ENCODE measurements at places on chromosomes 5 and 9.

- no peak for DNase-seq
Observed at GRCh38 chr5:147391781-147392180, 118.1 kb downstream of the DPYSL3 start.

- DNase-seq, result no peak
Observed at GRCh38 chr9:127096208-127096607, 26.2 kb downstream of the ANGPTL2 start.

- DNase-seq, result no peak
Observed at GRCh38 chr5:39876146-39876545, 451.4 kb upstream of the DAB2 start.

DNA sequence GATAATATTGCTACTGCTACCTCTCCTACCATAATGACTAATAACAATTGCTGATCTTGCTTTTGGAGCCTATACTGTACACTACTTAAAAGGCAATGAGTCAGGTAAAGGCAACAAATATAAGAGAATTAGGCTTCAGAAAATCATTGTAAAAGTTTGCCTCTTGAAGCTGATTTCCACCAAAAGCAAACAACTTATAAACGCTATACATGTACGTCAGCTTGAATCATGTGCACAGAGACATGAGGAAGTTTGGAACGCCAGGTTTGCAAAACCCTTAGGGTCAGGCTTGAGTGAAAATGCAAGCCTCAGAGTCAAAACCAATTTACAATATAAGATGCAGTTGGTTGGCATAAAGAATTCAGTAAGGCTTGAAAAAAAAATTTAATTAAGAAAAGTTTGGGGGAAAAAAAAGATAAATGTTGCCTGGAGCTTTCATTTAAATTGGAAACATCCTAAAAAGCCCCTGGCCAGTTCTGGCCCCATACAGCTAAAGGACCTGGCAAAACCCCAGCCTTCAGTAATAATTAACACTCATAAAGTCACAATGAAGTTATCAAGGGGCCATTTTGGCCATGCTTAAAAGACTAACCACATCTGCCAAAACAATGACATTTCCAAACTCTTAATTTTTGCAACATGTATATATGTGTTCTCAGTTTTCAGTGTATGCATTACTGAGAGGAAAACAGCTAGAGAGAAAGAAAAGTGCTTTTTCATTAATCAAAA lies 181.0 kb upstream of the NFIL3 start:
- no peak for DNase-seq

DNA sequence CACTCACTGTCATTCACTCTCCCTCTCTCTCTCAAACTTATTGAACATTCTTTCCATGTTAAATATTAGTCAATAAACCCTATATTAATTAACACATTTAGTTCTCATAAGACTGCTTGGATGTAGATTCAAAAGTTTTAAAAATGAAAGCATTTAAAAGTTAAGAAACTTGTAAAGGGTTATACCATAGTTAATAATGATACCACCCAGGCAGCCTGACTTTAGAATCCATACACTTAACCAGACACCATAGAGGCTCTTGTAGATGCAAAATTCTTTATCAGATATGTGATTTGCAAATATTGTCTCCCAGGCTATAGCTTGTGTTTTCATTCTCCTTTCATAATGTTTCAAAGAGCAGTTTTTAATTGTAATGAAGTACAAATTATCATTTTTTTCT lies 335.8 kb upstream of the ACTBL2 start:
- no peak for DNase-seq

- DNase-seq, result no peak
Observed at GRCh38 chr9:92652461-92652860, 17.5 kb downstream of the IPPK start.

DNA sequence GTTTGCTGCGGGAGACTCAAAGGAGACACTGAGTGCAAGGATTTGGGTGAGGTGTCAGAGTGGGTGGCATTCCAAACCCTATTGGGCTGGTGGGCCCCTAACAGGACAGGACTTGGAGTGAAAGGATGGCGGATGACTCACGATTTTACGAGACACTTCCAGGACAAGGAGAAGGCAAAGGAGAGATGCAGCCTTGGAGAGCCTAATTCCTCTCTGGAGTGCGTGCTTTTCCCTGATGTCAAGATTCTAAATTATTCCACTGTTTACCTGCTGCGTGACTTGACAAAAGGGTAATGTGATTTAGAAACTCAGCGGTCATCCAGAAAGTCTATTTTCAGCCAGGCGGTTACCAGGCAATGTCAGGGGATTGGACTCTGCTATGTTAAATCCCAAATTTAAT lies 41.6 kb upstream of the CD180 start:
- DNase-seq, result no peak

DNA sequence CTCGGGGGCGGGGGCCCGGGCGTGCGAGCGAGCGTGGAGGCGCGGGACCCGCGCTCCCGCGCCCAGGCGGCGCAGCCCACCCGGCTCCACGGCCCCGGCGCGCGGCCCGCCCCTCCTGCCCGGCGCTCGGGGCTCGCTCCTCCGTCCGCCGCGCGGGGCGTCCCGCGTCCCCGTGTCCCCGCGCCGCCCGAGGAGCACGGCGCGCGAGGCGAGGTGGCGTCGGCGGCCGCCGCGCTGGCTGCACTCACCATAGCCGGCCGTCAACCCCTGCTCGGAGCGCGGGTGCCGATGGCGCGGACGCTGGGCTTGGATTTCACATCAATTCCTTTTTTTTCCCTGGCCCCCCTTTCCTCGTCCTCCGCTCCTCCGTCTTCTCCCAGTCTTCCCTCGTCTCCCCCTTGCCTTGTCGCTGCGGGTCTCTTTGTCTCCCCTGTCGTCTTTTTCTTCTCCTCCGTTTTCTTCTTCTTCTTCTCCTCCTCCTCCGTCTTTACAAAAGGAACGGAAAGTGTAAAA lies 494 bp downstream of the PTCH1 start:
- DNase-seq, result no peak

DNA sequence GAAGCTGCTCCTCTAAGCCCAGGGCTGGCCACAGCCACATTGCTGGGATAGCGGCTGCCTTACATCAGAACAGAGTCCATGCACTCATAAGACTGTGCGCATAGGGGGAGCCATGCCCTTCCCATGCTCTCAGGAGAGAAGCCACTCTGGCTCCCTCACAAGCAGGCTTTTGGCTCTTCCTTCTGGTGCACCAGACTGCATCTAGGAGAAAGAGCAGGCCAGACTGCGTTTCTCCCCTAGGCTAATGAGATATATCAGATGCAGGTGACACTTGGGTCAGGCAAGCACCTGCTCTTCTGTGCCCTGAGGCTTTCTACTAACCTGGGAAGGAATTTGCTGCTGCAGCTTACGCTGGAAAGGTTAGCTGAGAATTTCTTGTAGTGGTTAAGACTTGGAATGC lies 43.2 kb upstream of the BRINP1 start:
- DNase-seq, result no peak

DNA sequence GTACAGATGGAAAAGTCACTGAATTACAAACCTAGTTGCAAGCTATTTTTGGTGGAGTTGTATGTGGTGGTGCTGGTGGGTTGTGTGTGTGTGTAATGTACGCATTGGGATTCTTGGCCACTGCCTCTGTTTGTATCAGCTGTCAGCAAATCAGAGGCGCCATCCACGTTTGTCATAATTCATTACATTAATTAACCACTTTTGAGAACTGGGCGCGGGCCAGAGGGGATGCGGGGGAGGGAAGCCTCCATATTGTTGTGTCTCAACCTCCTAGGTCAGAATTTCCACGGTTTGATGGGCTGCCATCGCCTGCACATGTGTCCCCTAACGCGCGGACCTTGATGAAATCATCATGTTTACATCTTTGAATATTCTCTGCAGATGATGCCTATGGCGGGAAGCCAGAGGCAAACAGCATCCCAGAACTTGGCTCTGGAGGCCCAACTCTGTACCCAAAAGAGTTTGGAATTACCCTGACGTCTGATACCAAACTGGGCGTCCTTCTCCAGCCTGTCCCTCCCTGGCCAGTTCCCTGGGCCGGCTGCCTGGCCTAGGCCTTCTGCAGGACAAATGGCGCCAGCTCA lies 54.9 kb downstream of the FGF18 start:
- no peak for DNase-seq

DNA sequence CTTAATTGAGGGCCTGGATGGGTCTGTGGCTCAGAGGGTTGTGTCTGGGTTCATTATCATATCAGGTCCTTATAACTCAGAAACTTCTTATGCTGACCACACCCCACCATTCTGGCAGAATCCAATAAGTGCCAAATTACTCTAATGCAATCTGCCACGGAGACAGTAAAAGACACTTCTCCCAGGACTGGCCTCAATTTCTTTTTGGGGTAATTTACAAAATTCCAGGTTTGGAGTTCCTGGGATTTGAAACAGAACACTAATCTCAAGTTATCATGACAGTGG lies 187.8 kb downstream of the GNAQ start:
- no peak for DNase-seq

GRCh38 chr5:116576053-116576713 lies 1.6 kb upstream of the SEMA6A start:
- DNase-seq, result no peak

GRCh38 chr5:147956064-147956841 lies 49.9 kb upstream of the C5orf46 start:
- DNase-seq, result no peak

DNA sequence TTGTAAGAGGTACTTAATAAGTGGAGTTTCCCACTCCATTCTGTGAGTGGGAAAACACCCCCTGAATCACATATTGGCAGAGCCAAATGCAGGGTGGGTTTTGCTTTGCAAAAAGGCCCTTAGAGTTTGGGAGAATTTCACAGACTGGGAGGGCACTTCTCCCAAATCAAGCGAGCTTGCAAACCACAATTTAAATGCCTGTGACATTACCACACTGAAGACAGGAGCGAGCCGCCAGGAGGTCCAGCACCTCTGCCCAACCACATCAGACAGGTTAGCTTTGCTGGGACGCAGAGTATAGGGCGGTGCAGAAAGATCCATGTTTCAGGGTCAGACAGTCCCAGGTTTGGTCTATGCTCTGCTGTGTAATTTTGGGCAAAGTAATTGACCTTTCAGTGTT lies 2.3 kb downstream of the ALAD start:
- DNase-seq, result no peak

GRCh38 chr9:94926431-94926800 lies 199.9 kb downstream of the AOPEP start:
- no peak for DNase-seq

DNA sequence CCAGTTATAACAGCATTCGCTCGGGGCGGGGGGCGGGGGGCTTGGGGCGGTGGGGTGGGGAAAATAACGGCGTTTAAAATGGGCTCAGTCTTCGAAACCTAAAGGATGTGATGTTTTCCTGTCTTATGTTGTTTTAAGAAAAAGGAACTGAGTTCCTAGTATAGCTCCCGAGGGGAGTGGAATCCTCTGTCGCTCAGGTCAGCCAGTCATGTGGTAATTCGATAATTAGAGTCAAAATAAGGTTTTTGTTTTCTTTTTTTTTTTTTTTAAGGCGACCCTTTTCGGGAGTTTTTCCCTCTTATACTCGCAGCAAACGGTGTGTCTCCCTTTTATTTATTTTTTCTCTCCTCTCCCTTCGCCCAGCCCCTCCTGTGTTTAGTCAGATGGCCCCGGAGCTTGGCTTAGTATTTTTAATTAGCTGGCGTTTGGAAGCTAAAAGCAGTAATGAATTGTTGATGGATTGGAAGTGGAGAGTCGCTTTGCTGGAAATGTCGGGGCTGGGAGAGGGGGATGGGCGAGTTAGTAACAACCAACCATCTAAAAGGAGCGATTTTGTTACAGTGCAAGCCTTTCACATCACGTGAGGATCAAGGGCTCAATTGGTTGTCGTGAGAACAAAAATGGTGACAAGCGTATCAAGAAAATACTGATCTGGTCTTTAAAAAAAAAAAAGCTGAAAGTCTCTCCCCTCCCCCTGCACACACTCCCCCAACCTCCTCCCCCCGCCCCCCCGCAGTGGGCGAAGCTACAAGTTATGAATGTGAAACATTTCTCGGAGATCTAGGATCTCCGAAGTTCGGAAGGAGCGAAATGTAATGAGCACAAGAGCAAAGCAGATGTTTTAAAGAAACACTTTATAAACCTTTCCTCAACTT lies 714 bp upstream of the ZNF608 start:
- no peak for DNase-seq
